Right renal pelvis (tissue), 4 donors: ENCODE measurements at places on chromosomes 13 and 19. TPM values are rescaled to one million over a fixed set of nuclear protein-coding genes. Genes with fewer than 3 reads are reported as not detected.

Gene NCR1
- polyA plus RNA-seq = 0.10 TPM

Gene KCTD15
- polyA plus RNA-seq = 47.6 TPM

Gene CEACAM19
- polyA plus RNA-seq = 16.2 TPM

DNA sequence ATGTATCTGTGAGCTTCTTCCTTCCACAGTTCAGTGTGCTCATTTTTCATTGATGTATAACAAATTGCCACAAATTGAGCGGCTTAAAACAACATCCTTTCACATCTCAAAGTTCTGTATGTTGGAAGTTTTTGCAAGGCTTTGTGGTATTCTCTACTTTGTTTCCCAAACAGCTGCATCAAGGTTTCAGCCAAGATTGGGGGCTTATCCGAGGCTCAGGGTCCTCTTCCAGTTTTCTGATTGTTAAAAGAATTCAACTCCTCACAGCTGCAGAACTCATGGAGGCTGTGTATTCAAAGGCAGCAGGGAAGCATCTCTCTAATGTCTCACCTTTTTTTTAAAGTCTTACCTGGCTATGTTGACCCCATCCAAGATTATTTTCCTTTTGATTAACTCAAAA is 1369.8 kb downstream of the PCDH9 start:
- DNase-seq = no peak

Gene ZNF574
- polyA plus RNA-seq = 14.6 TPM

DNA sequence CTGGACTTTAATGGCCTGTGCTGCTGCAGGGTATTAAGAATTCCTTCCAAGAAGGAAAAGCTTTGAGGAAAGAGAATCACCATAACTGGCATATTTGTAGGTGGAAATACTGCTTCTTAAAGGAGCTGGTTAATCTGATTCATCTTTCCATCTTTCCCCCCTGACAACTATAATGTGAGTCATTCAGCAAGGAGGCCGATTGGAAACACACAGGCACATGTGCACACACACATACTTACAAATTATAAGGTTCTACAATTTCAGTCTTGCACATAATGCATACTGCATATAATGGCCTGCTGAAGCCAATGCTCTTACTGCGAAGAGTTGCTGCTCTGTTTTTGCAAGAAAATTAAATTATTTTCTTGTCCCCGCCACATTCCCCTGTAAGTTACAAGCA is 78.8 kb upstream of the TPP2 start:
- DNase-seq = no peak

- DNase-seq = no peak
Measured at GRCh38 chr13:114062754-114063153, 69.7 kb downstream of the RASA3 start.

GRCh38 chr13:53198017-53198416 is 169.4 kb downstream of the OLFM4 start:
- no peak for DNase-seq

DNA sequence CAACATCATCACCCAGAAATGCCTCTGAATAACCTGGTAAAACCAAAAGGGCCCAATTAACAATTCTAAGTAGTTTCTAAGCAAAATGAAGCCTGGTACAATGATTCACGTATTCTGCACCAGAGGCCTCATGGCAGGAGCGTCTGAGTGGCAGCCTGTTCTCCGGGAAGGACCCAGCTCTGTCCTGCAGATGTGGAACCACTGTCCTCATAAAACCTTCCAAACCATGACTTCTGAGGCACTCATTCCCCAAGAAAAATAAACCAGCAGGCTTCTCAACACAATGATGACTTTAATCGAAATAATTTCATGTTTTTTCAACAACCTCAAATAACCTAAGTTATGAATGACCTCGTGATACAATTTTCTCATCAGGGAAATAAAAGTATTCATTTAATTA is 89.9 kb downstream of the STK24 start:
- no peak for DNase-seq

GRCh38 chr13:37385248-37385647 is 213.3 kb downstream of the POSTN start:
- no peak for DNase-seq

DNA sequence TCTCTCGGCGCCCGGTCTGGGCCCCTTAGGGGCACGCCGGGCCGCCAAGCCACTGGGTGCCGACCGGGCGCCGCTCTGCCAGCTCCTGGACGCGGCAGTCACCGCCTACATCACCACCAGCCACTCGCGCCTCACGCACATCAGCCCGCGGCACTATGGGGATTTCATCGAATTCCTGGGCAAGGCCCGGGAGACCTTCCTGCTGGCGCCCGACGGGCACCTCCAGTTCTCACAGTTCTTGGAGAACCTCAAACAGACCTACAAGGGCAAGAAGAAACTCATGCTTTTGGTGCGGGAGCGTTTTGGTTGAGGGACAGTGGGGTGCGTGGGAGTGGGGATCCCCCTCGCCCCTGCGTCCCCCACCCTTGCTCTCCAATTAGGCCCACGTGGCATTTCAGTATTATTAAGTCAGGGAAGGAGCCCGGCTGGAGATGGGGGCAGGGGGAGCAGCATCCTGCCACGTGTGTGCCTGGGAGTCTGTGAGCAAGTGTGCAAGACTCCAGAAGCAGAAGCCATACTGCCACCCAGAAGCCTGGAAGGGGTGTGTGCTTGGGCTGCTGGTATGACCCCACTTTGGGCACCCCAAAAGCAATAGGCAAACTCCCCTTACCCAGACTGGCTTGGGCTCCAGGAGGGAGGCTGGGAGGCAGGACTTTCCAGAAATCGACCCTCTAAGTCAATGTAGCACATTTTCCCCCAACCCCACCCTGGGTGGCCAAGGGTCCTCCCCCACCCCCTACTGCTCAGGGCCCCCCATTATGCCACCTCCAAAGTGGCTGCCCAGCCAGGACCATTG is 35.7 kb downstream of the ZSWIM4 start:
- no peak for DNase-seq

GRCh38 chr13:44768239-44768638 is 192.1 kb upstream of the TSC22D1 start:
- DNase-seq = no peak

- no peak for DNase-seq
Measured at GRCh38 chr13:30725326-30726085, 9.8 kb upstream of the ALOX5AP start.
